ENCODE measurements at places on chromosomes 2 and 18.
A peak's percentile ranks its signal among the peaks of the same experiment; 100 is the strongest.

DNA sequence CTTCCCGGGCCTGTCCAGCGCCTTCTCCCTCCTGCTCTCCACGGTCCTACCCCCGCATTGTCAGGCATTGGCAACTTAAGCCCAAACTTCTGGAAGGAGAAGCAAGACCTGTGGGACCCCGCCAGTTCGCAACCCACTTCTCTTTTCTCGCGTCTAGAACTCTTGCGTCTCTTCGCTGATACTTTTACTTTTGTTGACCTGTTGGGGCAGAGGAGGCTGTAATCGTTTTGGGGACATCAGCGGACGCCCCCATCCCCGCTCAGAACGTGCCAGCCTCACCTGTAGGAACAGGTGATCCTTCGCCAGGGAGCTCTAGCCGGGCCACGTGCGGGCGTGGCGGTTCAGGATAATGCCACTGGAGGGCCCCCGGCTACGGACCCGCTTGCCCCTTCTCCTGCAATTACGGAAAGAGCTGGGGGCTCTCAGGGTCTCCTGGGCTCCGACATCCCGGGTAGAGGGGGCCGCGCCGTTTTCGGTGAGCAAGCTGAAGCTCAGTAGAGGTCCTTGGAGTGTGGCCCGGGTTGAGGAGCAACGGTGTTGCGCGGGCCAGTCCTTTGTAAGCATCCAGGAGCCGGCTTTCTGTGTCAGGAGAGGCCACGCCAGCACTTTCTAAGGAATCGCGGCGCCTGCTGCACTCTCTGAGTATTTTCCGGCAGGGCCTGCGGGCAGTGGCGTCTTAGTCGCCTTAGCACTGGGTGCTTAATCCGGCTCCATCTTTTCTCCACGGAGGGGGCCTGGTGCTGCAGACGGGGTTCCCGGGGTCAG is 1.6 kb downstream of the MTCL1 start:
- peak; percentile 57 for DNase-seq

GRCh38 chr2:241064008-241064801 is 37.9 kb downstream of the MTERF4 start:
- DNase-seq = peak; percentile 46

DNA sequence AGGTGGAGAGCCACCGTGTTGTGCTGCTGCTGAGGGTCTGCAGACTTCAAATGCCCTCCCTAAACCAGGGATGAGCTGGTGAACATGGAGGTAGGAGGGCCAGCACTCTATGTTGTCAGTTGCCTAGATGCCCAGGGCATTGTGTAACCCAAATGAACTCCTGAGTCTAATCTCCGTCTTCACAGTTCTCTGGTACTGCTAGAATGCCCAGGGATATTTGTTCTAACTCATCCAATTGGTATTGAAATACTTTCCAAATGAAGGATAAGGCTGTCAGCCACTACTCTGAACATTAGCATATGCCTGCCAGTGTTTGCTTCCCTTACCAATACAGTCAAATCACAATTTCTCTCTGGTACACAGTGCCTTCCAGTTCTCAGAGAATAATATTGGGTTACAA is 492.6 kb downstream of the SLC4A3 start:
- no peak for DNase-seq

- peak; percentile 50 for DNase-seq
Observed at GRCh38 chr2:69642709-69643601, 584 bp downstream of the AAK1 start.

- no peak for DNase-seq
Observed at GRCh38 chr18:11002277-11002676, 147.1 kb downstream of the PIEZO2 start.

DNA sequence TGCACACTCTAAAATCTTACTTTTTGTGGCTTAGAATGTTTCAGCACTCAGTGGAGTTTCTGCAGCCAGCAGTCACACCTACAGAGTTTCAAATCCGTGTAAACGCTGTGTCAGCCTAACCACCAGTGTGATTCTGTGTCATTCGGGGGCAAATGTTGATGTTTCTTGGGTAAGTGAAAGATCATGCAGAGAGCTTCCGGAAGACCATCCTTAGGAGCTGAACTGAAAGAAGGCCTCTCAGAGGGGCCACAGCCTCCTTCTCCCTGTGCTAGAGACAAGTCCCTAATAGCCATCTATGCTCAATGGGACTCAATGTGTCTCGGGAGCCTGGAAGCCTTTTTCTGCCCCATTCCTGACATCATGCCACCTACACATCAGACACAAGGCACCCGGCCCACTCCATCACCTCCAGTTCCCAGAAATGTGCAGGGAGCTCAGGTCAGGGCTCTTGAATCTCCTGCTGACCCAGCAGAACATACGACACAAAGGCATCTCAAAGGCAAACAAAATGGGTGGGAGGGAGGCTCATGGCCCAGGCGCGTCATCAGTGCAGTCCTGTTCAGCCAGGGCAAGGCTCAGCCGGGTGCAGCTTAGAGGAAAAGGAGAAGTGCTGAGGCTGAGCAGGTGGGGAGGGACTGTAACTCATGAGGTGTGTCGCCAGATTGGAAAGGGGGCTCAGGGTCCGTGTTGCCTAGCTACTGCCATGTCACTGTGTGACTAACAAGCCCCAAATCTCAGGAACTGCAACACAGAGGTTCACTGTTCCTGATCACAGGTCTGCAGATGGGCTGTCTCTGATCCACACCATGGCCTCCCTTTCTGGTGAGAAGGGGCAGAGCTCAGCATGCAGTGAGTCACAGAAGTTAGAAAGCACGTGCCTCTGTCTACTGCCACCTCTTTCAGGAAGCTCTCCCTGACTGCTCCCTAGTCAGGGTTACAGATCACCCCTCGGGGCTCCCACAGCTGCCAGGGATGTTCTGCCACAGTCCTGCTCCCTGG is 82.0 kb downstream of the SMAD7 start:
- DNase-seq = no peak

DNA sequence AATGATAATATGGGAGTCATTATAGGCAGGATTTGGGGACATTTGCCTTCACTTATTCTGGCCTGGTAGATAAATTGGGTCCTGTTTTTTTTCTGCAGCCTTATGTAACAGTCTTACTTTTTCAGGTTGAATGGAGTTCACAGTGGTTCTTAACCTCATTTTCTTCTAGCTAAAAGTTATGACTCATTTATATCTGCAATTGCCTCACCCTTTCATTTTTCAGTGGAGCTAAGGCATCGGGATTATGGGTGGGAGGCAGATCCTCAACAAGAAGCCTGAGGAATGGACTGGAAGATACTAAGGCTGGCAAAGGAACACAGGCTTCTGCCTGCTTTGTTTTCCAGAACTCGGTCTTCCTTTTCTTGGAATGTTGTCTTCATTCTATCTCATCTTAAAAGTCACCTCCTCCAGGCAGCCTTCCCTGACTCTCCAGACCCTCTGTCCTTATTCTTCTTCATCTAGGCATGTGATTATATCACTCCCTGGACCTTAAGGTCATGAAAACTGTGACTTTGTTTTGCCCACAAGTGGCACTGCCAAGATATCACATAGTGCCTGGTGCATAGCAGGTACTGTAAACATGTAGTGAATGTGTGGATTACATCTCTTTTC is 41.0 kb upstream of the ACSL3 start:
- no peak for DNase-seq

- no peak for DNase-seq
Observed at GRCh38 chr2:74008761-74009395, 24.2 kb downstream of the TET3 start.

DNA sequence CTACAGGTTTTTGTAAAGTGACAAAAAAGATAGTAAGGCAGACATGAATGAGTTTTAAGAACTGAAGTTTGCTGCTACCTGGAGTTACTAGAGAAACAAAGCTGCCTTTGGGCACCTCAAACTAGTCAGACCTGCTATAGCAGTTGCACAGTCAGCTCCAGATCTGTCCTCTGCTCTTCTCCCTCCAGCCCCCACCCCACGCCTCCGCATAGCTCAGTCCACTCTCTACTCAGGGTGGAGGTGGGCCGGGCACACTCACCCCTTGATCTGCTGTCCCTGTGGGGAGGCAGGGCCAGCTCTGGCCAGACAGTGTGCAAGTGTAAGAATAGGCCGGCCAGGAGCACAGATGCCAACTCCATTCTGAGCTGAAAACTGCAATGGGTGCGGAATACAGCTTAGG is 4.1 kb downstream of the SERTAD2 start:
- DNase-seq = peak; percentile 54

DNA sequence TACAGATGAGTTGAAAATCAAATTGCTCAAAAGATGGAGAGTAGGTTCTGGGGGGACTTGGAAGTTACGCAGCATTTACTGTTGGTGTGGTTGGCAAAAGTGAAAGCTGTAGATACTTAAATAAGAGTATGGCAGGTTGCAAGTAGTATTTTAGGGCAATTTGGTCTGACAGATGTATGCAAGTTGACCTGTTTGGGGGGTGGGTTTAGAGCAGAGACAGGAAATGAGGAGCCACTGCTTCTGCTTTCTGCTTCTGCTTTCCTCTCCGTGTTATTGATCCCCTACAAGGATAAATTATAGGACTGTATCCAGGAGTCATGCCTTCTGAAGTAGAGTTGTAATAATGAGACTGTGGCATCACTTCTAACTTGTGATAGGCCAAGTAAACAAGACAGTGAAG is 71.2 kb downstream of the EPAS1 start:
- DNase-seq = no peak

- no peak for DNase-seq
Observed at GRCh38 chr2:144426981-144427479, 92.9 kb downstream of the ZEB2 start.

- no peak for DNase-seq
Observed at GRCh38 chr2:39938035-39938835, 159.2 kb upstream of the THUMPD2 start.

- DNase-seq = no peak
Observed at GRCh38 chr2:241312082-241312481, 3.4 kb downstream of the HDLBP start.

- no peak for DNase-seq
Observed at GRCh38 chr18:14921031-14921430, 173.1 kb downstream of the ANKRD30B start.

GRCh38 chr2:10956006-10956790 is 44.5 kb downstream of the KCNF1 start:
- DNase-seq = no peak

GRCh38 chr2:12315224-12315623 is 401.5 kb upstream of the TRIB2 start:
- no peak for DNase-seq

DNA sequence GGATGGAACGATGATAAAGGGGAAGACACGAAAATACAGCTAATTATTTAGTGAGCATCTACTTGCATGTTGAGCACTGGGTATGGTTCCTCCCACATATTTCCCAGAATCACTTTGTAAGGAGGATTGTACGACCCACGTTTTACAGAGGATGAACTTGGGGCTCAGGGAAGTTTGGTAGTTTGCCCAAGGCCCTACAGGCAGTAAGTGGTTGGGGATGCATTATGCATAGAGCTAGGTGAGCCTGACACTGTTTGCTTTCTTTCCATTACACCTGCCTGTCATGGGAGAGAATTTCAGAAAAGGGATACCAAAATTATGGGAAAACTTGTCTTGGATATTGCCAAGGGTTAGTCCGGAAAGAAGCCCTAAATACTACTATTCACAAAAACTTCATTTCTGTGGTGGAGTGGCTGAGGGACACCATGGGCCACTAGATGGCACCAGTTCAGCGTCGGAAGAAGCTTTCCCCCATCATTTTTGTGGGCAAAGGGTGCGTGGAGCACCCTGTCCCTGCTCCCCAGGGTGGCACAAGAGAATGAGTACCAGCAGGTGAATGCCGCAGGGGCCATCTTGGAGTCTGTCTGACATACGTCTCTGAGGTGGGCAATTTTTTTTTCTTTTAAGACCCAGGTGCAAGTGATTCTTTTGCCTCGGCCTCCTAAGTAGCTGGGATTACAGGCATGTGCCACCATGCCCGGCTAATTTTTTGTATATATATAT is 23.5 kb upstream of the C18orf32 start:
- DNase-seq = peak; percentile 56

- DNase-seq = no peak
Observed at GRCh38 chr2:165401285-165401852, 68.1 kb upstream of the CSRNP3 start.

DNA sequence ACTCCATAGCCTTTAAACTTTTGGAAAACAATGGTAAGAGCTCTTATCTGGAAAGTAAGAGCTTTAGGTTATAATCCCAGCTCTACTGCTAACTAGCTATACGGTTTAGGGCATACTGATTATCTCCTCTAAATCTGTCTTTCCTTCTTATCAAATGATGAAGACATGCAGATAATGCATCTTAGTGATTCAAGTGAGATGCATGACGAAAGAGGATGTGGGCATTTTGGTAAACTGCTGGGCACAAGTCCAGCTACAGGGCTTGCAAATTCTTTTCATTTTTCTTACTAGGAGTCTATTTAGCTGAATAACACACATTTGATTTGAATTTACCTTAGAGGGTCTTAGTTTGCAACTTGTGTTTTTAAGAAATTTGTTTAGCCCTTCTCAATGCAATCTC is 1604.8 kb upstream of the ZEB2 start:
- no peak for DNase-seq

DNA sequence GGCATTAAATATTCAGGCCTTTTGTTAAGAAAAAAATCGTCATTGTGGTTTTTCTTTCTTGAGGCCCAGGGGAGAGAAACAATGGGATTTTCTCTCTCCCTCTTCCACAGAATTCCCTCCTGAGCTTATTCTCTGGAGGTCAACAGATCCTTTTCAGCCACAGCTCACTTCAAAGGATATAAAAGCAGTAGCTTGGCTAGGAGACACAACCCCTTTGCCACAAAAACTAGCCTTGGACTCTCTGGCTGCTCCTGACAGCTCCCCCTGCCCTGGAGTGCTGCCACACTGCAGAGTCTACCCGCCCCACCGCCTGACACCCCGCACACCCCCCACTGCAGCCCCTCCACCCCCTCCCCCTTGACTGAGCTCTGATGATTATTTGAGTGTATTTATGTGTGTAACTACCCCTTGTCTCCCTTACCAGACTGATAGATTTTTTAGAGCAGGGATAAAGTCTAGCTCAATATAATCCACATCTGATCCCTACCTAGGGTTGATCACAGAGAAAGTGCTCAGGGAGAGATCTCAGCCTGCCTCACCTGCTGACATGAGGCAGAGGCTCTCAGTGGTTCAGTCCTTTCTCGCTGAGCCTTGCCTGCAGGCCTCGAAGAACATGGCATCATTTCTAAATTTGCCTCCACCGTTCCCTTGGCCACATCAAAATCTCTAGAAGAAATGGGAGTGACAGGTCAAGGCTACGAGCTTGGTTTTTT is 132.2 kb upstream of the SP5 start:
- no peak for DNase-seq

- DNase-seq = no peak
Observed at GRCh38 chr2:225630824-225631533, 231.5 kb downstream of the NYAP2 start.

DNA sequence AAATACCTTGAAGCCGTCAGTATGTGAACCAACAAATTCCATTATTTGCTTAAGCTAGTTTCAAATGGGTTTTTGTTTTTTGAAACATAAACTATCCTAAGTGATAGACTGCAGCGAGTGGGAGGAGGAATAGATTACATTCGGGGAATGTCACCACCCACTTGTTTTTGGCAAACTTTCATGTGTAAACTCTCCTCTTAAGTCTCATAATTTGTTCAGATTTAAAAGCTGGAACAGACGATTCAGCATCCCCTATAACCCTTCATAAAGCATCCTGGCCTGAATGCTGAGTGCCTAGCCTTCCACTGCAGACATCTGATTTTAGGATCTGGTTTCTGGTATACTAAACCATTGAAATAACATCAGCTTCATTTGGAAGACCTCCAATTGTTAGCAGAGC is 51.0 kb downstream of the CPO start:
- no peak for DNase-seq

GRCh38 chr2:33929467-33929866 is 330.4 kb upstream of the FAM98A start:
- no peak for DNase-seq

- DNase-seq = no peak
Observed at GRCh38 chr2:7825591-7826312, 856.1 kb upstream of the ID2 start.

Measured in left colon (tissue), 2 donors.